ENCODE measurements at places on chromosomes 12 and 14.

- no peak for DNase-seq
Observed at GRCh38 chr14:62532181-62532580, 513.1 kb downstream of the KCNH5 start.

DNA sequence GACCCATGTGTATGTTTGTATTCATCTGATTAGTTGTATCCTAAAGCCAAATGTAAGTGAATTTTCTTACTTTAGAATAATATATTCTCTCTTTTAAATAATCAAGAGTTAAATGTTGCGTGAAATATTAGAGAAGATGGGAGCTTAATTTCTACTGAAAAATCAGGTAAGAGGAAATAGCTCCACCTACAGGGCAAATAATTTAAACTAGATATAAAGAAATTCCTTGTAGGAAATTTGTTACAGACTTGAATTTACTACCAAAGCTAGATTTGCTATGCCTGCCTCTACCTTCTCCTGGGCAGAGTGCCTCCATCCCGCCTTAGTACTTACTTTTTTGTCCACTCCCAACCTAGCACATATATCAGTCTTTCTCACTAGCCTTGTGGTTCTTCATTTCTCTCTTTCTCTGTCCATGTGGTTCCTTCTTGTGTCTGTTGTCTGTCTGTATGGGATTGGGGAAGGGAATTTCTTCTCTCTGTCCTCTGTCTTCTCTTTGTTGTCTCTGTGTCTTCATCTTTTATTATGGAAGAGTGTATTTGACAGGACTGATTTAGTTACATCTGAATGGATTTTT is 44.7 kb downstream of the PALS1 start:
- DNase-seq: no peak

DNA sequence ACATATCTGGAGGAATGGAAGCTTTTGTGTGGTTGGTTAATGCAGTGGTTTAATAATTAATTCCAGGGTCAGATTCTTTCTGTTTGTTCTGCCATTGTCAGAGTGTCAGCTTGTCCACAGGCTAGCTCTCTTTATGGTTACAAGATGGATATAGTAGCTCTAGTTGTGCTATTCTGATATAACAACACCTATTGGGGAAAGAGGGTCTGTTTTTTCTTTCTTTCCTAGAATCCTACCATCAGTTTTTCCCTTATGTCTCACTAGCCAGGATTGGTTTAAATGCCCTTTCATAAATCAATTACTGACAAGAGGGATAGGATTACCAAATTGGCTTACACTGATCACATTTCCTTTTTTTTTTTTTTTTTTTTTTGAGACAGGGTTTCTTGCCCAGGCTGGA is 27.8 kb downstream of the CNOT2 start:
- no peak for DNase-seq

DNA sequence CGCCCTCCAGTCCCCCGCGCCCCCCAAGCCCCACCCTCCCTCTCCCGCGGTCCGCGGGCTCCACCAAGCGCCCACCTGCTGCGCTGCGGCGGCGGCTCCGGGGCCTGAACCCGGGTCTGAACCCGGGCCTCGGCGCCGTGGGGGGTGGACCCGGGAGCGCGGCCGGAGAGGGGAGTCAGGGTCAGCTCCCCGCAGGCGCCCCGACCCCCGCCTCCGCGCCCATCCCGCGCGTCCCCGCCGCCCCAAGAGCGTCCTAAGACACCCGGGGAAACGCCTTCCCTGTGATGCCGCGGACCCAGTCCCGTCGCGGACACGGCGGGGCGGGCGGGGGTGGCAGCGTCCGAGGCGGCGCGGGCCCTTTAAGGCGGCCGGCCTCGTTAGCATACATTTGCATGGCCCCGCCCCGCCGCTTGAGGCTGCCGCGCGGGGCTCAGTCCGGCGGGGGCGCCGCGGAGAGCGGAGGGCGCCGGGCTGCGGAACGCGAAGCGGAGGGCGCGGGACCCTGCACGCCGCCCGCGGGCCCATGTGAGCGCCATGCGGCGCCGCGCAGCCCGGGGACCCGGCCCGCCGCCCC is at the start of gene MMP17:
TSS of gene MMP17 (plus strand) at position 433 of the 574 bp plus-strand sequence. CDS start at position 535, 102 bp downstream.
- DNase-seq: no peak

GRCh38 chr14:51602310-51602709 is 49.4 kb upstream of the FRMD6 start:
- DNase-seq: no peak

- DNase-seq: no peak
Observed at GRCh38 chr12:42240131-42240750, 2.2 kb upstream of the YAF2 start.

GRCh38 chr14:35482994-35483515 is 50.9 kb upstream of the INSM2 start:
- DNase-seq: no peak

GRCh38 chr12:106747973-106748436 is 26.5 kb upstream of the RIC8B start:
- no peak for DNase-seq

- no peak for DNase-seq
Observed at GRCh38 chr12:62192180-62192902, 67.9 kb upstream of the USP15 start.

All from activated T-helper 1 cell treated with anti-CD3 and anti-CD28 coated beads, Interleukin-2, amount 50 U/mL, for 16 hours (primary cell).